Left kidney (tissue), 8 donors: ENCODE measurements at places on chromosomes 1 and 21. TPM values are rescaled to one million over a fixed set of nuclear protein-coding genes. Genes with fewer than 3 reads are reported as not detected.

TP73 gene
- polyA plus RNA-seq, result 0.55 TPM

TFAP2E gene
- 0.98 TPM for polyA plus RNA-seq

- no peak for DNase-seq
Measured at GRCh38 chr1:53147174-53147573, 4.7 kb upstream of the SLC1A7 start.

DNA sequence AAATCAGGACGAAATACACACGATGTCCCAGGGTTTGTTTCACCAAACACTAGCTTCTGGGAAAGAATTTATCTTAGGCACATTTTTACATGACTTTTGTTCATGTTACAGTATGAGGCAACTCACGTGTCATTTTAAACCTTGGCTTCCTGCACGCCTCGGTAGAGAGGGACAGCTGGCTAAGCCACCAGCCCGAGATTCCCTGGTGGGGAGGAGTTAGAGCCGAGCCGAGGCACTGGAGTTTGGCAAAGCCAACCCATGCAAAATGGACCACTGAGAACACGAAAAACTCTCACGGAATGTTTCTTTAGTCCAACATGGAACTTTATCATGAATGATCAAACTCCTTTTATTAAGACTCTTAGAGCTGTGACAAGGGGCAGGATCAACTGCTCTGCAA, 240.0 kb downstream of the DYRK1A start:
- DNase-seq, result no peak

DNA sequence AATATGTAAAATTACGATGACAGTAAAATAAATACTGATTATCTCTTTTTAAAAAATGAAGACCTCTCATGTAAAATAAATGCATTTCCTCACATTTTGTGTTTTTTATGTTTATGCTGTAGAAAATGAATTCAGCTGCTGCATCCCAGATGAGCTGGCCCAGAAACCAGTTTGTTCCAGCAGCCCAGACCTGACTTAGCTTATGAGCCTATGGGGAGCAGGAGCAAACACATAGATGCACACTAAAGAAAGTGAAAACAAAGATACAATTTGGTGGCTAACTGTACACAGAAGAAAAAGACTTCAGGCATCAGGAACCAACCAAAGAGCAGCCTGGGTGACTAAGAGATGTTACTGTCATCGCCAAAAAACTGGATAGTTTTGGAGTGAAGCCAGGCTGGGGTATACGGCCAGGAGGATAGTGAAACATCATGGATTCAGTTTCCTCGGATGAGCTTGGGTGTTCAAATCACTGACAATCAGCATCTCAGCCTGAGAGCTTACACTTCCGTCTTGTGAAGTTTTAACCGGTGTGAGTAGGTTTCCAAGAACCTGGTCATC, 113.9 kb upstream of the BACE2 start:
- DNase-seq, result no peak

DNA sequence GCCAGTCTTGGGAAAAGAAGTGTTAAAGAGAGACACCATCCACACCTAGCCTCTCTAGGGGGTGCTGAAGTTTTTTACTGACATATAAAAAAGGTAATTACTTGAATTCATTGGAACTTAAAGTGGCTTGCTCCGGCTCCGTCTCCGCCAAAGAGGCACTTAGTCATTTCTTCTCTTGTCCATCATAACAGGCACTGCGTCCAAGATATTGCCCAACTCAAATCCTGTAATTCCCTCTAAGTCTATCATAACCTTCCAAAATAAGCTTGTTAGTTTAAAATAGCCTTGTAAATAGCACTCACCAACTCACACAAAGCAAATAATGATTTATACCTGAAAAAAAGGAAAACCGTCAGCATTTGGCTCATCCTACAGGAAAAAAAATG, 160.5 kb downstream of the ZBTB18 start:
- no peak for DNase-seq

GRCh38 chr21:31846690-31847089, 26.1 kb upstream of the HUNK start:
- DNase-seq, result no peak

DNA sequence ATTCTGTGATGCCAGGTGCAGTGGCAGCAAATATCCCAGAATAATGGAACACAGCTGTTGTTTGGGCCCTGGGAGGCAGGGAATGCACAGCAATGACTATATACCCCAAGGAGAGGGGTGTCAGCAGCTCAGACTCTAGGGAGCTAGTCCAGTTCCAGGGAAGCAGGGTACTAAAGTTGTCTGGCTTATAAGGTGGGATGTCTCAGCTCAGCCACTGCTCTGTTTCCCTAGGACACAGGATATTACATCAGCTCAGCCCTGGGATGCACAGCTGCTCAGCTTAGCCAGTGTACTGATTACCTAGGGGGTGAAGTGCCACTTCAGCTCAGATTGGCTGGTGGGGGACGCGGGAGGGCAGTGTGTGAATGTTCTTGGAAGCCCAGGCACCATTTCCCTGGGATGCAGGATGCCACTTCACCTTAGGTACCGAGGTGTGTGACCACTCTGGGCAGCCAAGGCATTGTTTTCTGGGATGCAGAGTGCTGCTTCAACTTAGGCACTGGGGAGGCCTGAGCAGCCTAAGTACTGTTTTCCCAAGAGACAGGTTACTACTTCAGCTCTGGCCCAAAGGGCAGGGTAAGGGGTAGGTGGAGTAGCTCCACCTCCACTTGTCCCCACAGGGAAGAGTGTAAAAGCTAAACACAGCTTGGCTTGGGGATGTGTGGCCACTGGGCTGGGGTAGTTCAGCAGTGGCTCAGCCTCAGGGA, 59.4 kb downstream of the DIPK1A start:
- no peak for DNase-seq

DNA sequence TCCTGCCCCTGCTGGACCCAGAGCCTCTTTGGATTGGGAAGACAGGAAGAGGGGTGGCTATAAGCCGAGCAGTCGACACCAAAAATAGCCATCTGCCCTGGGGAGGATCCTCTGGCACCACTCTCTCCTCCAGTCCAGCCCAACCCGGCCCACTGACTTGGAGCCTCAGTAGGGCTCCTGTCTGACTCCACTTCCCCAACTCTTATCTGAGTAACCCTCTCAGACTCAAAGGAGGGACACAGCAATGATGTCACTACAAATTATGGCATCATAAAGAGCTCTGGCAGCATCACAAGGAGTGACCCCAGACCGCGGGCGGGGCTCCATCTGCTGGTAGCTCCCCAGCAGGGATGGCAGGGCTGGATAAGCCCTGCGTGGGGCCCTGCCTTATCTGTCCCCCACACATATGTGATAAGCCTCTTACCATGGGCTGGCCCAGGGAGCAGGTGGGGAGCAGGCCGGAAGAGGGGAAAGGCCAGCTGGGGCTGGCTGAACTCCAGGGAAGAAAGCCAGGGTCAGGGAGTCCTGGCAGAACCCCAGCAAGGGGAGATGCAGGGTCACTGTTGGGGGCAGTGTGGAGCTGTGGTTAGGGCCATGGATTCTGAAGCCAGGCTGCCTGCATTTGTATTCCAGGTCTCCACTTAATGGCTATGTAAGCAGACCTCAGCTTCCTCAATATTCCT, 4.6 kb upstream of the SLC6A9 start:
- DNase-seq, result no peak

DNA sequence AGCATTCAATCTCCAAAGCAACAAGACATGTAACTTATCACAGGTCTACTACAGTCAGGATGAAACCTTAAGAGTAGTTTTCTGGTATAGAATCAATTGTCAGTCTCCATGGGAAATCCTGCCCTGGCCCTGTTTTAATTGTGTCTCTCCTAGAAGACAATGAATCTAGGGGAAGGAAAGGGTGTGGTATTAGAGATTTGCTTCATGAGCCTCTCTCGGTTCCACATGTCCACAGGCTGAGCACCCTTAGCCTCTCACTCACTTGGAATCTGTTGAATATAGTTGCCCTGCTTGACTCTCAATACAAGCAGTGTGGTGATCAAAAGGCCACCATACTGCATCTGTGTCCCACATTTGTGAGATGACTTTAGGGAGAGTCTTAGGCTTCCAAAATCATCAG, 17.7 kb downstream of the SPATA46 start:
- no peak for DNase-seq

GRCh38 chr1:234265321-234265720, 107.9 kb upstream of the COA6 start:
- DNase-seq, result no peak

DNA sequence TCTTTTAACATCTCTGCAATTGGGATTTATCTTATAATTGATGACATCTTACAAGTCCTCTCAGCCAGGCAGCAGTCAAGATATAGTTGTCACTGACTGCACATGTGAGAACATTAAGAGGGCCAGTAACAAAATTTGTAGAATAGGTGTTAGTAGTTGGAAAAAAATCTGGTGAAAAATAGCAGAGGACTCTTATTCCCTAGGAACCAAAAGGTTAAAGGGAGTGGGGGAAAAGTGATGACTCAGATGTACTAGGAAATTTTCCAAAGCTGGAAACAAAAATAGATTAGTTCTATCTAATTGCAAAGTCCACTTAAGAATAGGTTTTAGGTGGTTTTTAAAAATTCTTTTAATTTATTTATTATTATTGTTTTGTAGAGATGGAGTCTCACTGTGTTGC, 3.6 kb downstream of the NUP210L start:
- DNase-seq, result no peak

LCE1A gene
- not detected for polyA plus RNA-seq

- DNase-seq, result no peak
Measured at GRCh38 chr1:233172201-233172600, 123.3 kb downstream of the PCNX2 start.

GRCh38 chr21:32136546-32136945, 142.3 kb downstream of the MIS18A start:
- DNase-seq, result no peak
